Activated CD8-positive, alpha-beta T cell treated with anti-CD3 and anti-CD28 coated beads, Interleukin-2, amount 10 ng/mL, durations not matched to agents 7 days and 5 days (primary cell): ENCODE measurements at places on chromosomes 7 and 10. TPM values are rescaled to one million over a fixed set of nuclear protein-coding genes. Genes with fewer than 3 reads are reported as not detected.

Gene RNF32
- 2.2 TPM for total RNA-seq

Gene GRM3
- not detected for total RNA-seq

Gene CDH23
- 4.7 TPM for total RNA-seq

Gene OR9A4
- total RNA-seq, result not detected

GRCh38 chr10:106114656-106115186, 1049.8 kb downstream of the SORCS1 start:
- no peak for DNase-seq

- no peak for DNase-seq
Observed at GRCh38 chr7:43700646-43701499, 28.4 kb downstream of the COA1 start.

GRCh38 chr7:8491544-8492489, 58.4 kb downstream of the NXPH1 start:
- no peak for DNase-seq

DNA sequence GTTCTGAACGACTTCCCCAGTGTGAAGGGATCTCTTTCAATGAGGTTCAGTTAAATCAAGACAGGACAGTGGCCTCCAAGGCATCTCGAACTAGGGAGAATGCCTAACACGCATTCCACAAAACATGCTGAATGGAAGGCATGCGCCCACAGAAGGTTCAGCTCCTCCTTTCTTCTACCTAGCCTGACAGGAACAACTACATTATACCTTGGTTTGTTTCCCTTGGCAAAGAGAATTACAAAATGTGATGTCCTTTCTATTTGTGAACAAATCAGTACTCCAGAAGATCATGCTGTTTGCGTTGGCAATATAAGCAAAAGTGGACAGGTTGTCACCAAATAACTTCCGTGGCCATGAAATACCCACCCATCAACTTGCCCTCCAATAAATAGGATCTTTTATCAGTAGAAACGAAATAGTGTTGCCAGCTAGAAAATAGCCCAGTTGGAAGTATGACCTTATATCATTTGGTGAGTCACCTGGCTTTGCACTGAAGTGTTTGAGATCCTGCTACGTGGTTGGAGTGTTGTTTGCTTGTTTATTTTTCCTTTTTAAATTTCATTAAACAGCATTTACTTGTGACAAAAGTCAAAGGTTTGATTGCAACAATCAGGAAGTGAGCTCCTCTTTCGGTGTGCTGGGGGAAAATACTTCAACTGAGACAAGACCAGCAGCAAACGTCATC, 117.0 kb upstream of the FAM204A start:
- DNase-seq, result no peak

- DNase-seq, result no peak
Observed at GRCh38 chr7:17380736-17381662, 82.5 kb downstream of the AHR start.

DNA sequence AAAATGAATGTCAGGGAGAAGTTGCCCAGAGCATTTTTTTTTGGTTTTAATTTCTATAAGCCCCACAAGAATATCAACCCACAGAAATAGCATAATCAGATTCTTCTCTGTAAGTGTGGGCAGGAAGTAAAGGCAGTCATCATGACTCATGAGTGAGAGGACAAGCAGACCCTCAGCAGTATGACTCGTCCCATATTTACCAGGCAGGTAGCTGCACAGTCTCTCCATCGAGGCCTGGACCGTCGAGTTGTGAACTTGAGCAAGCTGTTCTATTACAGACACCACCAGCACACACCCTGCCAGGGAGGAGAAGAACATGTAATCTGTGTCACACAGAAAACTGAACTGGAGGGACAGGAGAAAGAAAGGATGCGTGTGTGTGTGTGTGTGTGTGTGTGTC, 37.8 kb downstream of the AOAH start:
- peak; percentile 53 for DNase-seq

GRCh38 chr10:83122336-83122735, 1017.0 kb upstream of the GHITM start:
- DNase-seq, result no peak

DNA sequence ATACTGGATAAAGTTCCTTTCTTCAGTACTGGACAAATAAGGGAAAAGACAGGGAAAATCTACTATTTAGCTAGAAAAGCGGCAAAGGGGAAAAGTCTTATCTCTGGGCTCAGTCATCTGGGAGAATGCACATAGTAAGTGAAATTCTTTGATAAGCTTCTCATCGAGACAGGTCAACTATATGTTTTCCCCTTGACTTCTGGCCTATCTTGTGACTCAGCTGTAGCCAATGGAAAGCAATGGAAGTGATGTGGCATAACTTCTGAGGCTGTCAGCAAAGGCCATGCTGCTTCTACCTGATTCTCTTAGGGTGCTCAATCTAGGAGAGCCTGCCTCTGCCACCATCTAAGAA, 91.9 kb downstream of the PCGF5 start:
- no peak for DNase-seq

GRCh38 chr7:27165996-27166530, 726 bp upstream of the HOXA9 start:
- no peak for DNase-seq

GRCh38 chr10:96918214-96919002, 86.3 kb downstream of the LCOR start:
- DNase-seq, result no peak

GRCh38 chr7:133675510-133676218, 422.8 kb downstream of the EXOC4 start:
- DNase-seq, result no peak

DNA sequence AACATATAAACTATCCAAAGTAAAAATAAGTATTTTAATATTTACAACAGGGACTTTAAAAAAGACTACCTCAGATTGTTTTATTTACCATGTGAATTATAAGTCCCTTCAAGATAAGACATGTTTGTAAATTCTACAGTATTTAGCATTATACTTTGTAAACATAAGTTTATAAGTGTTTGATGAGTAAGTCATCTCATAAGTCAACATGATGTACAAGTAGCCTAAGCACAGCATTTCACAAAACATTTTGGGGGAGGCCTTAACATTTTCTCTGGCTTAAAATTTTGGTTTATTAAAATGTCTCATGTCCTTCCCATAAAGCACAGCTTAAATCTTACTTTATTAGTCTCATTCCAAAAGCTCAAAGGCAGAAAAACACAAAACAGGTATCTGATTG, 15.4 kb downstream of the EPC1 start:
- no peak for DNase-seq

DNA sequence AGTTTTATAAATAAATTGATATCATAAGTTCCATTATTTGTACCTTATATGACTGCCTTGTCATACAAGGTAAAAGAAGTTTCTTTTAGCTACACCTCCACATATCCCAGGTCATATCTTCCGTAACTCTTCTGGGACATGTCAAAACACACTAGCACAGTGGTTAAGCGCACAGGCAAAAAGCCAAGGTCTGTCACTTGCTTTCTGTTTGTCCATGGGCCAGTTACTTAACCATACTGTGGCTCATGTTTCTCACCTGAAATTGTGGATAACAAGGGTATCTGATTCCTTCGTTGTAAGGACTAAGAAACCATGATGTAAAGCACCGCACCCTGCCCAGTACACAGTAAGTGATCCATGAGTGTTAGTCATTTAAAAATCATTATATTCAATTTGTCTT, 56.2 kb downstream of the SEMA3D start:
- DNase-seq, result no peak

DNA sequence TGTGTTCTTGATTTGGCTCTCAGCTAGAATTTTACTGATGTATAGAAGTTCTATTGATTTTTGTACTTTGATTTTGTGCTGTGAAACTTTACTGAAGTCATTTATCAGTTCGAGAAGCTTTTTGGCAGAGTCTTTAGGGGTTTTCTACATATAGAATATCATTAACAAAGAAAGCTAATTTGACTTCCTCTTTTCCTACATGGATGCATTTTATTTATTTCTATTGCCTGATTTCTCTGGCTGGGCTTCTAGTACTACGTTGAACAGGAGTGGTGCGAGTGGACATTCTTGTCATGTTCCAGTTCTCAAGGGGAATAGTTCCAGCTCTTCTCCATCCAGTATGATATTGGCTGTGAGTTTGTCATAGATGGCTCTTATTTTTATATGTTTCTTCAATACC, 65.4 kb downstream of the RNF133 start:
- DNase-seq, result no peak

DNA sequence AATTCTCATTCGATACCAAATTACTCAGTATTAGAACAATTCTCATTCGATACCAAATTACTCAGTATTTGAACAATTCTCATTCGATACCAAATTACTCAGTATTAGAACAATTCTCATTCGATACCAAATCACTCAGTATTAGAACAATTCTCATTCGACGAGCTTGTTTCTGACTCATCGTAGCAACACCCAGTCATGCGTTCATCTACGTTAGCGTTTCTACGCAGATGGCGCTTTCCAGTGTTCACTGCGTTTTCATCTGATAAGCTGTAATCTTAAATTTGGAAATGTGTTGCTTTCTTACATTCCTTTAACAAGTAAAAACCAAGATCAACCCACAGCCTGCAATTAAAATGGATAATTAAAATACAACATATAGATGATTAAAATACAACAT, 276.3 kb downstream of the ZMYND11 start:
- DNase-seq, result no peak

GRCh38 chr7:122143376-122143750, 686 bp downstream of the AASS start:
- no peak for DNase-seq
